Mammary epithelial cell (primary cell): ENCODE measurements at places on chromosomes 12 and 14.

DNA sequence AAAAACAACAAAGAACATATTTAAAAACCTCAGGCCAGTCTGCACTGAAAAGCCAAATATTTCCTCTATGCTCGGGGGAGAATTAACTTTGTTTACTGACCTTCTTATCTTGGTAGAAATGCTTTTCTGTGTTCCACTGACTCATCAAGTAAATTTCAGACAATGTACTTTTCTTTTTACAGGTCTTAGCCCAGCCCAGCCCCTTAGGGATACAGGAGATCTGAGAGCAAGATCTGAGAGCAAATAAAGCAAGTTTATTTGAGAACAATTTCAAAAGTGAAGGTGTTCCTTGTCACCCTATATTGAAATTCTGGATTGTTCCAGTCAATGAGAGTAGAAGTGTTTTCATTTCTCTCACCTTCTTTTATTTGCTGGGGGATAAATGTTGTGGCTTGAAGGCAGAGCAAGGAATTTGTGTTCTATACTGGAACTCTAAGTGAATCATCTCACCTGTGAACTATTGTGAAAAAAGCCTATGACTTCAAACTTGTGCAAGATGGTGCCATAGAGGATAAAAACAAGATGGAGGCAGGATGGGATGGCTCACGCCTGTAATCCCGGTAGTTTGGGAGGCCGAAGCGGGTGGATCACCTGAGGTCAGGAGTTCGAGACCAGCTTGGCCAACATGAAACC is 7.9 kb upstream of the GPRC5A start:
- DNase-seq = peak; percentile 90

DNA sequence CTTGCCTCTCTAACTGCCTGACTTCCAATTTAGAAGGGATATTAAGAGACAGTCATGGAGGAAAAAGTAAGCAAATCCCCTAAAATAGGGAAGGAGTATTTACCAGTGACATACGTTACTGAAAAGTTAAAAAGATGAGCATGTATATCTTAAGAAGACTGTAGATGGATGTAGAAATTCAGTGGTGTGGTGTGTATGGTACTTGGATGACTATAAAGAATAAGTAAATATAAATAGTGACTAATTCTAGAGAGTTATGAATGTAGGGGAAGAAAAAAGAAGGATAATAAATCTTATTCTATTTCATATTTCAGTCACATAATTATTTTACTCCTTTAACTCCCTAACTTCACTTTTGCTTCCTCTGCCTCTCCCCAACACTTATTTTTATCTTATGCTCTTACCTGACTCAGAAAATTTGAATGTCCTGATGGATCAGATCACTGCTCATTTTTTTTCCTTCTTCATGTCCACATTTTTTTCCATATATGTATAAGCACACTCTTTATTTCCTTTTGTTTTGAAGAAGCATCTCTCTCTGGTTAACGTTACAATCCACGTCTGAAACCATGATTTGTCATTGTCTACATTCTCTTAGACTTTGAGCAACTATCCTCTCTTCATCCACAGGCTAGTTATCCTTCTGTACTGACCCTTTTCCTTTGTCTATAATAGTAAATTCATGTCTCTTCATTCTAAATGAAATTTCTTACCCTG is 422.7 kb upstream of the SYT1 start:
- no peak for DNase-seq

- DNase-seq = peak; percentile 97
These were observed 148.7 kb upstream of the KRR1 start for GRCh38 chr12:75660107-75660530.

GRCh38 chr14:103296007-103296406 is 38.0 kb upstream of the EIF5 start:
- DNase-seq = peak; percentile 63

DNA sequence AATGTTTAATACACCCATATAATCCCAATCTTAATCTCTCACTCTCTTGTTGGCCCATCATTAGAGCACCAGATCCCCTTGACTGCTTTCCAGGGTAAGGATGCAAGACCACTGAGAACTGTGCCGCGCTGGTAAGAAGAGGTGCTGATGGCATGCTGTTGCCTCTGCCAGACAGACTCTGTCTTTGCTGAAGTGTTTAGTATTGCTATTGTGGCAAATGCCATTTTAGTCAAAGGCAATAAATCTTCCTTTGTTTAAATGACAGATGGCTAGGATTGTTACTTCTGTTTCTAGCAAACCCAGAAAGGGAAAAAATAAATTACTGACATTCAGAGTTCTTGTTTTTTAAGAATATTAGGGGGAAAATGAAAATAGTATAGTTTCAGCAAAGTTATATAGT is 152.3 kb downstream of the MON2 start:
- DNase-seq = no peak

- no peak for DNase-seq
These were observed 41.9 kb upstream of the PLEKHG6 start for GRCh38 chr12:6268484-6269157.
